ENCODE measurements at places on chromosomes 1 and 21.

DNA sequence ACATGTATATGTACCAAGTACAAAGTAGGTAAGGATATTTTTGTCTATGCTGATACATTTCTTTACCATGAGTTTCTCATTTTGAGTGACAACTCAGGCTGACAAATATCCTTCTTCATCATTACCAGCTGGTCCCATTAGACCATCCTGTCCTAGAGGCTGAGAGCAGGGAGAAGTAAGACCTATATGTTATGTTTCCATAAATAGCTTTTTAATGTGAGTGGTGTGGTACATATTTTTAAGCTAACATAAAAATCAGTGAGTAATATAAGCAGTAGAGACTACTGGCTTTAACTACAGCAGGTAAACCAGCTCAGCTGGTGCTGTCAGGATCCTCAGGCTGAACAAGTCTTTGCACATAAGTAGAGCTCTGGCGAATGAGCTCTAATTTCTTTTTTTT, 62.4 kb downstream of the CLEC20A start:
- no peak for DNase-seq

GRCh38 chr1:40703316-40703715, 11.8 kb downstream of the NFYC start:
- no peak for DNase-seq

DNA sequence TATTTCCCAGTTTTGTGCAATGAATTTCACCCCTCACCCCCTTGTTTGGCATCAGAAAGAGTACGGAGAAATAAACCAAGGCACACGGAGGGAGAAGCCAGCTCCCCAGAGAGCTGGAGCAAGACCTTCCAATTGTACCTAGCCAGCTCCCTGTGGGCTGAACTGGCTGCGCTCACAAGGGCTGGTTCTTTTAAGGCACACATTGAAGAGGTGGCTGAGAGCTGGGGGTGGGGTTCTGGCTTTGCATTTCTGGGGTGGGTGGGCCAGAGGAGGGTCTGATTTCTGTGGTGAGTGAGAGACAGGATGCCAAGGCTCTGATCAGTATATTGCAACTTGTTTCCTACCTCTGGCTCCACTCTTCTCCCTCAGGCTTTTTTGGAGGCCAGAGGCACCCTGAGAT, 39.5 kb upstream of the NFASC start:
- no peak for DNase-seq

DNA sequence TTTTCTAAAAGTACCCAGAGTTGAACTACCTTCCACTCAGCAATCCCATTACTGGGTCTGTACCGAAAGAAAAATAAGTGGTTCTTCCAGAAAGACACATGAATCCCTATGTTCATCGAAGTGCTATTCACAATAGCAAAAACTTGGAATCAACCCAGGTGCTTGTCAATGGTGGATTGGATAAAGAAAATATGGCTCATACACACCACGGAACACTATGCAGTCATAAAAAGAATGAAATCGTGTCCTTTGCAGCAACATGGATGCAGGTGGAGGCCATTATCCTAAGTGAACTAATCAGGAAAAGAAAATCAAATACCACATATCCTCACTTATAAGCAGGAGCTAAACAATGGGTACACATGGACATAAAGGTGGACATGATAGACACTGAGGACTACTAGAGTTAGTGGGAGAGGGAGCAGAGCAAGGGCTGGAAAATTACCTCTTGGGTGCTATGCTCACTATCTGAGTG, 32.9 kb upstream of the JUN start:
- no peak for DNase-seq

DNA sequence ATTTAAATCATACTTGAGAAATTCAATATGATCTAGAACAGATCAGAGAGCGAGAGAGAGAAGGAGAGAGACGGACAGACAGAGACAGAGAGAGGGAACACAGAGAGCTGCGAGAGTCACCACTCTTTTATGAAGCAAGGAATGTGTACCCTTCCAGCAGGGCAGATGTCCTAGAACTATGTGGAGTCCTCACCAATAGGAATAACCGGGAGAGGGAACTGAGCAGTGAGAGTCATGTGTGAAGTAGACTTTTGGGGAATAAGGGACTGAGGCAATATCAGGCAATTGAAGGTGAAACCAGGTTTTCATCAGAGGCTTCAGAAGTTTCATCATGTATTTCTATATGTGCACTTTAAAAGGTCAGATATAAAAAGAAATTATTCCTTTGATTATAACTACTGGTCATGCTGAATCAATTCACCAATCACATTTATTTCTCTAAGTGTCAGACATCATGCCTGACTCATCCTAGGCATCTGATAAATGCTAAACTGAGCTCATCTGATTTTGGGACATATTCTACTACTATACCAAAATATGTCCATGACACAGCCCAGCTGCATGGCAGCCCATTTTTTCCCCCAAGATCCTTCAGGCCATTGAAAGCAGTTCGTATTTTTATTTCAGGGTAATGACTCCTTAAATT, 22.4 kb downstream of the VTCN1 start:
- no peak for DNase-seq
